ENCODE measurements at places on chromosomes 1 and 21.

DNA sequence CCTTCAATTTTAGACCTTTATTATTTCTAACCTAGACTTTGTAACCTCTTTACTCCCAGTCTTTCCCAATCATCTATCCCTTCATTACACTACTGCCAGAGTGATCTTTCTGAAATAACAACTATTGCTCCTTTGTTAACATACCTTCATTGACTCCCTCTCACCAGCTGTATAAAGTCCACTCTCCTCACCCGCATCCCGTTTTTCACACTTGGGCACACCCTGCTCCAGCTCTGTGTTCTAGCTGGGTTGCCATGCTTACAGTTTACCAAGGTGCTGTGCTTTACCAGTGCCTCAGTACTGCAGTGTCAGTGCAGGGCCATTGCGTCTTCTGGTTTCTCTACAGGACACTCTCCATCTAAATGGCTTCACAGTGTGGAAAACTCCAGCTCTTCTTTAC, 148.2 kb downstream of the NFIA start:
- DNase-seq, result no peak

DNA sequence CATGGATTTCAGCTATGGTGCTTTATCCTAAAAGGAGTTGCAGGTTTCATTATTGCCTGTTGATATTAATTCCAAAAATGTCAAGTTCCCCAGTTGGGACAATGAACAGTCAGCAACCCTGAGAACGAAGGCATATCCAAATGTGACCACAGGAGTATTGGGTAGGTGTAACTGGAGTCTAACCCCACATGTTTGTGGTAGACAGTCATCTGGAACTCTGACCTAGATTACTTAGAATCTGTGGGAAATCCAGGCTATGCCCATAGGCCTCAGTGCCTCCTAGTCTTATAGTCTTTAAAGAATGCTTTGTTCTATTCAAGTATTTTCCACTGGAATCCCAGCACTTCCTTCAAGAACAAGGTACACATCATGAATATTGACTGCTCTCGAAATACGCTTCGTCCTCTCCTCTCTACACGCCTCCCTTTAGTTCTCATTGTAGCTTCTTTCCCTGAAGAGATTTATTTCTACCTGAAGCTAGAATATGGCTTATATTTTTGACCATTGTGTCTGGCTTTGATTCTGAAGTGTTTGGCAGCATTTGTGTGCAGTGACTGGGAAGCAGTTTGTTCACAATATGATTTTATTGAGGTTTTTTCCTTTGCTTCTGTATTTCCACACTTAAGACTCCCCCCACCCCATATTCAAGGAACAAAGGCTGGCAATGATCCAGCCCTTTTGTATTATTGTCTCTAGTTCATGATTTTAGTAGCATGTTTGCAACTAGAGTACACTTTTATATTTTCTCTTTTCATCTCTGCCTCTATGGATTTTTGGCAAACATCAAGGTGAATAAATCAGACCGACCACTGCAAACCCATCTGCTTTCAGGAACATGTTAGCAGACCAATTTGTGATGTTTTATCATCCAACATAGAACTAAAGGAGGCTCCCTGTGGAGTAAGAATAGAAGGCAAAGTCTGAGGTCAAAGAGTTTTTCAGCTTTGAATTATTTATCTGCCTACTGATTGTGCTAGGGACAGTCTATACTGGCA, 178.6 kb downstream of the GPR52 start:
- DNase-seq, result peak; percentile 82

- DNase-seq, result no peak
These were observed 41.4 kb downstream of the TMCO4 start for GRCh38 chr1:19758227-19758830.

GRCh38 chr1:37308031-37308960, 166.1 kb upstream of the ZC3H12A start:
- DNase-seq, result no peak

DNA sequence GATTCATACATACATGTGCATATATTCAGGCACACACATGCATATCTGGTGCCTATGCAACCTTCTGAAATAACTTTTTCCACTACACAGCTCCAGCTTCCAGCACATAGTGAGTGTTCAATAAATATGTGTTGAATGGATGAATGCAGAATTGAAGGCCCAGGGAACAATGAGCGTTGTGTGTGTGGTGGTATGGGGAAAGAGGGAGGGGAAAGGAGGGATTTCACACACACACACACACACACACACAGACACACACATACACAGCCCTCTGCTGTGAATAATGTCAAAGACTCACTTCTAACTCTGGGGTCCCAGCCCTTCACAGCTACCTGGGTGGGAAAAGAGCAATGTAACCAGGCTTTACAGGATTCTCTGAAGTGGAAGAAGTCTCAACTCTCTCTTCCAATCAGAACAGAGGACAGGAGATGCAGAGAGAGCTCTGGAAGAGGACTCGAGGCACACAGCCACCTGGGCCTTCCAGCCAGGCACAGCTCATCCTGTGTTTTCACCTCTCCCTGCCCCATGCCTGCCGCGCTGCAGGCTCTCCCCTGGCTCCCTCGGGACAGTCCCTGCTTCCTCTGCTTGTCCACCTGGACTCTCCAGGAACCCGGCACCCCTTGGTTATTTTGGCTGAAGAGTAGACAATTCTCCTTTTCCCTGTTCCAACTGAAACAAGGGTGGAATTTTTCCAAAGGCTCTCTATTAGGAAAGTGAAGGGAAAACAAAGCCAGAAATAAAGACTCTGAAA, 5.4 kb upstream of the IGSF8 start:
- DNase-seq, result no peak

GRCh38 chr1:42450061-42450460, 5.8 kb downstream of the ZMYND12 start:
- no peak for DNase-seq

DNA sequence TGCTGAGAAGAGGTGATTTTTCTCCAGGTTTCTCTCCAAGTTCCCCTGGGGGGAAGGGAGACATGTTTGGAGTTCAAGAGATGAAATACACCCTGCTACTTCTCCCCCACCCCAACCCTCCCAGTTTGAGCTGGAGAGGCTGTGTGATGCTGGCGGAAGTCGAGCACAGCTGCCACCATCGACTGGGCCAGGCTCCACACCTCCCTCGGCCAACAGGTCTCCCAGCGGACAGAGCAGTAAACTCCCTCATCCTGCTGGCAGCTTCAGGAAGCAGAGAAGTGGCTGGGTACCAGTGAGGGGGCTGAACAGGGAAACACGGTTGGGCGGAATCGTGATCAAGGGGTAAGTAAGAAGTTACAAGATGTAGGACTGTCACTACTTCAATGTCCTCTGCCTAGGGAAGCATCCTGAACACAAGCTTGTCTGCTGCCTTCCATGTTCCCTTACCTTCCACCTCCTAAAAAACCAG, 6.6 kb upstream of the NHLH1 start:
- no peak for DNase-seq

DNA sequence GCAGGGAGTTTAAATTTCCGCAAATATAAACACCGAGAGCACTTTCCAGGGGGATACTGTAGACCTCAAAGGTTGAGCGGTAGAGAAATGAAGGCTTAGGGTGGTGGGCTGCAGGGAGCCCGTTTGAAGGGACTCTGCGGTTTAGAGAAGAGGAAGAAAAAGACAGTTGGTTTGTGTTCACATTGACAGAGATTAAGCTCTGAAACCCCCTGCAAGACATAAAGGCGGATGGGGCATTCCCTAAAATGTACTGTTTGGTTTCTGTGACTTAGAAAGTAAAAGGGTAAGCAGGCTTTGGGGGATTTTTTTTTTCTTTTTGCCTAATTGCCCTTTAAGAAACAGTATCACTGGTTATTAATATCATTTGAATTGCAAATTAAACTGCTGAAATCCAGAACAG, 1.3 kb downstream of the KAZN start:
- DNase-seq, result no peak

Data from NCI-H748 treated with DMSO at 0.1 percent for 48 hours (cell line).